T-helper 9 cell (primary cell): ENCODE measurements at places on chromosomes 2 and 18.

- no peak for DNase-seq
Observed at GRCh38 chr2:124025891-124026434, 876 bp downstream of the CNTNAP5 start.

DNA sequence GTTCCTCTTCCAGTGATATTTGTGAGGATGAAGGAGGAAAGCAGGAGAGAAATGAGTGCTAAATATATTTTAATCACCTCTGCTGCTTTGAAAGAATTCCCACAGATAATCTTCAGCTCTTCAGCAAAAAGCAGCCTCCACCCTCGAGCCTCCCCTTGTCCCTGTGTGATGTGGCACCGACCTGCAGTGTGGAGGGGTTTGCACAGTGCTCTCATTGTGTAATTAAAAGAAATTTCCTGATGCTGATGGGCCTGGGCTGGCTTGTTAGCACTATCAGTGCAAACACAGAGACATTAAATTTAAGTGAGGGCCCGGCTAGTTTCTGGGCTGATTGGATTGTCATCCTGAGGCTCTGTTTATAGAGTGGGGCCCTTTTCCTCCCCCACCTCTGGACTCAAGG is 53.4 kb downstream of the KIF5C start:
- DNase-seq: no peak

DNA sequence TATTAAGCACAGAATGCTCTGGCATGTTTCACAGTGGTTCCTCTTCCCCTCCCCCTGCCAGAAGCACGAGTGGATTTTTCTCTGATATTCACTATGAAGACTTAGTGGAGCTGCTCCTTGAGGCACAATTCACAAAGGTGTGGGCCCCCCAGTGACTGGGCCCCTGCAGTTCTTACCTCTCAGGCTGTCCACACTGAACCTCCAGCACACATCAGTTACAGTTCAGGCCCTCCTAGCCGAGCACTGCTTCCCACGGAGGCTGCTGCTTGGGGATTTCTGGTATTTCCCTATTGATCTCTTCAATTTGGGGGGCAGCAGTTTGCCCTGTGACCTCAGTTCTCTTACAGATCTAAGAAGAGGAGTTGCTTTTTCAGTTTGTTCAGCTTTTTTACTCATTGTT is 236.1 kb downstream of the SH3RF3 start:
- no peak for DNase-seq

GRCh38 chr2:44926957-44927356 is 14.5 kb upstream of the SIX3 start:
- no peak for DNase-seq

DNA sequence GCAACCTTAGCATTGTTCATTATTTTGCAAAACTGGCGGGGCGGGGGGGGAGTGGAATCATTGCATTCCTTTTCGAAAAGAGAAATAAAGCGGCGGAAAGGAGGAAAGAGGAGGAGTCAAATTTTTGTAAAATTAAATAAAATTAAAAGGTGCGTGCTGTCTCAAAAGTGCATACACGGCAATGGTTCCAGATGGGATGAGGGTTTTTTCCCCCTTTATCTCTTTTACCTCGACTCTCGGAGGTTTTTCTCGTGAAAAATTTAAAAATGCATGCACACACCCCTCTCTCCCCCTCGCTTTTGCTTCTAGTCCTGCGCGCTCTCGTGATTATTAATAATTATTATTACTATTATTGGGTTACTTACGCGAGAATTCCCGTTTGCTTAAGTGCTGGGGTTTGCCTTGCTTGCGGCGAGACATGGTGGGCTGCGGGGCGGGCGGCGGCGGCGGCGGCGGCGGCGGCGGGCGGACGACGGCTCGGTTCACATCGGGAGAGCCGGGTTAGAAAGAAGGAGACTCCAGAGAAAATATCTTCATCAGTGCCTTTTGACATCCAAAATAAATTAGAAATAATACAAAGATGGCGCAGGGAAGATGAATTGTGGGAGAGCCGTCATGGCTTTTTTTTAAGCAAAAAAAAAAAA is 481 bp downstream of the BCL11A start:
- DNase-seq: no peak

DNA sequence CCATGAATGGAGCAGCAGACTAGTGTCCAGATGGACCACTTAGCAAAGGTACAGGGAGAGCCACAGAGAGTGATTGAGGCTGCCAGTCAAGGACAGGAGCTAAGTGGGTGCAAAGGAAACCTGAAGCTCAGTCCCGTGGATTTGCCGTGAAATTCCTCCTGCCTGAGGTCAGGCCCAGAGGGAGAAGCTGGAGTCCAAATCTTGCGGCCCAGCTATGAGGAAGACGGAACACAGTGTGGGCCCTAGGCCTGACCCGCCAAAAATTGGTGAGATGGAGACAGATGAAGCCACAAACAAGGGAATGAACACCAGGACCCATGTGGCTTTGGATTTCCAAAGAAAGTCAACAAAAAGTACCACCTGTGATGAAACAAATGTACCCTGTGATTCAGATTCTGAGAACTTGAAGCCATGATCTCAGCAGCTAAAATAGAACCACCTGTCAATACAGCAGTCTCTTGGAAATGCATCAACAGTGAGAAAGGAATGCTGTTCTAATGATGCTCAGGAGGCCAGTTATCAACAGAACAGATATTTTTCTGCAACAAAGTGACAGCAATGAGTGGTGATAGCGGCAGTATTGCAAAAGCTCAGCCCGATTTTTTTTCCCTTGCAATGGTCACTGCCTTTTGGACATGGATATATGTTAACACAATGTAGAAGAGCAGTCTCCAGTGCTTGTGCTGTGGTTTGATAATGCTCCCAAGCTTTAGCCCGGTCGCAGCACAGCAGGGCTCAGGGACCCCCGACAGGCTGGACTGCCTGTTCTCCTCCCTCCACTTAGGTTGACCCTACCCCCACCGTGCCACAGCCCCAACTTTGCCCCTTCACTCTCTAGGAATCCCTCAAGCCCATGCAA is 10.7 kb downstream of the COL6A3 start:
- DNase-seq: no peak

GRCh38 chr2:162928356-162928755 is 89.8 kb upstream of the KCNH7 start:
- no peak for DNase-seq

- no peak for DNase-seq
Observed at GRCh38 chr2:191499874-191500565, 177.9 kb upstream of the NABP1 start.
